ENCODE measurements at places on chromosomes 7 and 10. TPM values are rescaled to one million over a fixed set of nuclear protein-coding genes. Genes with fewer than 3 reads are reported as not detected.

Gene POT1
- total RNA-seq = 80.9 TPM

Gene GPR26
- total RNA-seq = 3.1 TPM

Gene LLCFC1
- not detected for total RNA-seq

Gene HMX2
- total RNA-seq = not detected

Gene TAS2R41
- total RNA-seq = not detected

Gene MYL10
- not detected for total RNA-seq

Gene GRM3
- total RNA-seq = 179 TPM

Gene CRYGN
- not detected for total RNA-seq

Gene SRGN
- total RNA-seq = 24.8 TPM

Gene EPHB6
- 55.8 TPM for total RNA-seq

Gene CHPF2
- total RNA-seq = 19.0 TPM

Gene ITGB8
- 109 TPM for total RNA-seq

Gene MRLN
- not detected for total RNA-seq

Gene GNG11
- 4.5 TPM for total RNA-seq

Gene GDF2
- total RNA-seq = not detected

Gene CUBN
- total RNA-seq = 2.3 TPM

Gene RNF32
- total RNA-seq = 2.2 TPM

Gene BTBD16
- total RNA-seq = not detected

Gene CYP26C1
- 0.16 TPM for total RNA-seq

Gene YKT6
- total RNA-seq = 54.7 TPM

Gene JCAD
- total RNA-seq = 8.4 TPM

Gene IL6
- total RNA-seq = not detected

Gene LZTS2
- total RNA-seq = 15.4 TPM

Gene AKR1E2
- 49.0 TPM for total RNA-seq

Gene PUS7
- total RNA-seq = 35.6 TPM

Gene MET
- total RNA-seq = 65.5 TPM

Gene PVRIG
- total RNA-seq = not detected

Gene OR9A2
- total RNA-seq = 1.1 TPM

Gene WIPF3
- 5.6 TPM for total RNA-seq

Gene EVX1
- total RNA-seq = not detected

Gene GDF10
- 3.1 TPM for total RNA-seq

Gene ZNF33A
- 70.5 TPM for total RNA-seq

Gene IQUB
- total RNA-seq = 3.4 TPM

Gene EGFR
- total RNA-seq = 9.4 TPM

Gene LIPJ
- 3.4 TPM for total RNA-seq

Gene MYPN
- not detected for total RNA-seq

Gene PRKG1
- total RNA-seq = 24.2 TPM

Gene RASA4
- total RNA-seq = 30.4 TPM

Gene LYZL1
- total RNA-seq = not detected

Gene EPC1
- 99.4 TPM for total RNA-seq
